ENCODE measurements at places on chromosomes 3 and 15.

GRCh38 chr3:61520966-61521628 is 40.3 kb upstream of the PTPRG start:
- H3K27ac ChIP-seq: no peak overlapping the region
- H3K4me3 ChIP-seq: no peak overlapping the region
- no peaks in the 10 kb centered on the region for H3K4me1 ChIP-seq
- DNase-seq: no peak
- no peaks in the 10 kb centered on the region for H3K27me3 ChIP-seq

DNA sequence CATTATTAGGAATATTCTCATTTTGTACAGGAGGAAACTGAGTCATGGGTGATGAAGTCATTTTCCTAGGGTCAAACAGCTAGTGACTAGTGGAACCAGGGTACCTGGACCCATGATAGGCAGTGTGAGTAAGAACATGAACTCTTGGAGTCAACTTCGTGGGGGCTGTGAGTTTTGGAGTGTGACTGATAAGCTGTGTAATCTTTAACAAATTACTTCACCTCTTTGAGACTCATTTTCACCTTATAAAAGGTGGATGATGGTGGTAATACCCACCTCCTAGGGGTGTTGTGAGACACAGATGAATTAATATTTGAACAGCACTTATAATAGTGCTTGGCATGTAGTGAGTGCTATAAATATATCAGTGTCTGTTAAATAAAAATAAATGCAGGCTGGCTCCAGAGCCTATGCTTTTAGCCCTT is 9.1 kb downstream of the SEMA6D start:
- peaks cover 1% of the 10 kb centered on the region for H3K36me3 ChIP-seq
- DNase-seq: no peak
- H3K4me3 ChIP-seq: no peak overlapping the region
- H3K27ac ChIP-seq: no peak overlapping the region

- DNase-seq: no peak
- no peaks in the 10 kb centered on the region for H3K4me1 ChIP-seq
- no peaks in the 10 kb centered on the region for H3K36me3 ChIP-seq
- peaks cover 9% of the 10 kb centered on the region for H3K27me3 ChIP-seq
- no peak overlapping the region for H3K27ac ChIP-seq
- no peak overlapping the region for H3K4me3 ChIP-seq
Measured at GRCh38 chr3:24012589-24013269, 67.6 kb downstream of the NR1D2 start.

GRCh38 chr15:68653801-68654200 is 75.0 kb downstream of the CORO2B start:
- H3K4me1 ChIP-seq: no peaks in the 10 kb centered on the region
- H3K4me3 ChIP-seq: no peak overlapping the region
- H3K27ac ChIP-seq: no peak overlapping the region
- H3K36me3 ChIP-seq: peaks cover 1% of the 10 kb centered on the region
- DNase-seq: no peak

DNA sequence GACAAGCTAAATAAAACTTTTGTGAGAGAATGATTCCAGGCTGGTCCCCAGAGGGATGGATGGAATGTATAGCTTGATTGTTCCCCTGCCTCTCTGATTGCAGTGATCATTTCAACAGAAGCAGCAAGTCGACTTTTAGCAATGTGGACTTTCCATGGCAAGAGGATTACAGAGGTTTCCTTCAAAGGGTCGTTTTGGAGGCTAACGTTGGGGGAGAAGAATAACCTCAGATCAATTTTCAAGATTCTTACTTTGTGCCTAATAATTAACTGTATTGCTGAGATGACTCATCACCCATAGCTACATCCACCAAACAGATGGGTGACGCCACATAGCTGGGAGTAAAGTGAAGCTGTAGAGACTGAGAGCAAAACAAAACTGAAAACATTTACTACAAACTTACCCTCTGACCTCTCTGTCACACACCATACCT is 79.9 kb downstream of the GTPBP8 start:
- H3K4me1 ChIP-seq: no peaks in the 10 kb centered on the region
- no peaks in the 10 kb centered on the region for H3K27me3 ChIP-seq
- H3K27ac ChIP-seq: no peak overlapping the region
- H3K4me3 ChIP-seq: no peak overlapping the region
- DNase-seq: no peak

GRCh38 chr15:94691169-94691568 is 459.8 kb downstream of the MCTP2 start:
- no peaks in the 10 kb centered on the region for H3K36me3 ChIP-seq
- no peak overlapping the region for H3K27ac ChIP-seq
- no peaks in the 10 kb centered on the region for H3K4me1 ChIP-seq
- no peak overlapping the region for H3K4me3 ChIP-seq
- no peak for DNase-seq

DNA sequence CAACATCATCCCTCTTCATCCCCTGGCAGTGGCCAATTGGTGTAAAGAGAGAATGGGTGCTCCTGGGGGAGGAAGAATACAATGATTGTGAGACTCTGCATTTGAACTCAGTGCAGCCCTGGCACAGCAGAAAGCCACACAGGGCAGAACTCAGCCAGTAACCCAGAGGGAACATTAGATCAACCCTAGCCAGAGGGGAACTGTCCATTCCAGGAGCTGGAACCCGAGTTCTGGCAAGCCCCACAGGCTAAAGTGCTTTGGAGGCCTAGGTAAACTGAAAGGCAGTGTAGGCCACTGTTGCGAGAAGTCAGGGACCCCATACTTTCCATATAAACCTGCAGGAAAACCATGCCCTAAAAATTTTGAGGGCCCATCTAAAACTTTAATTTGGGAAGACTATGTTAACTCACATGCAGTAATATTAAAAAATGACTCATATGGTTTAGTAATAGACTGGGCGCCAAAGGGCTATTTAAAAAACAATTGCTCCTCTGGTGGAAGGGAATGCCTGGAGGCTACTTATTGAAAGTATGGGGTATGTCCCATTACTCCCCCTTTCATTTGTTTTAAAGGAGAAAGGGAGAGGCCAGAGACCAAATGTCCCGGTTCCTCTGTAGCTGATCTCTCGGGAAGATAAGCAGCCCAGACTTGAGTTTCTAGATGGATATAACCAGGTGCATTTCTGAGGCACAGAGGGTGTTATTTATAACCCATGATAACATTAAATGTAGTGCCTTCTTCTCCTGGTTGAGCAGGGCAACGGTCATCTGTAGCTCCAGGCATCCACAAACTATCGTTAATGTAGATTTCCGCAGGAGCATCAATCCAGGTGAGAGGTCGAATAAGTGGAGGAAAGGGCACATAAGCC is 5.8 kb upstream of the RAD51 start:
- peaks cover 12% of the 10 kb centered on the region for H3K36me3 ChIP-seq
- H3K4me3 ChIP-seq: no peak overlapping the region
- no peaks in the 10 kb centered on the region for H3K27me3 ChIP-seq
- peak overlapping the region; percentile 33 for H3K27ac ChIP-seq
- no peak for DNase-seq

DNA sequence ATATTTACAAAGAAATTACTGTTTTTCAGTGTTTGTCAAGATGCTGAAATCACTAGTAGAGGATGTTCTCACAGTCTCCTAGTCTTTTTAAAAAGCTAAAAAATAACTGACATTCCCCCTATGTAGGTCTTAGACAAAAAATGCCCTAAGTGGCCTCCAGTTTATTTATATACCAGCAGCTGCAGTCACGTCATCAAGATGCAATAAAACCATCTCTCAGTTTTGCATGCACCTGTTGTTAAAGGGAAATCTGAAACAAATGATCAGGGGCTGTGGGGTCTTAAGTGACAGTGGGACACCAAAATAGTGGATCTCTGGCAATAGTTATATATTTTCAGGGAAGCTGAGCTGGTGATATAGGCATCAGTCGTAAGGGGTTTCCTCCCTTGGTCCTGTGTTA is 146.5 kb upstream of the ARPP21 start:
- H3K4me1 ChIP-seq: no peaks in the 10 kb centered on the region
- H3K27me3 ChIP-seq: no peaks in the 10 kb centered on the region
- H3K4me3 ChIP-seq: no peak overlapping the region
- H3K36me3 ChIP-seq: no peaks in the 10 kb centered on the region

GRCh38 chr3:9022305-9023225 is 59.3 kb upstream of the RAD18 start:
- H3K27ac ChIP-seq: no peak overlapping the region
- peaks cover 2% of the 10 kb centered on the region for H3K36me3 ChIP-seq
- DNase-seq: no peak
- H3K27me3 ChIP-seq: peaks cover 19% of the 10 kb centered on the region
- no peak overlapping the region for H3K4me3 ChIP-seq

GRCh38 chr15:29756358-29757267 is 65.7 kb downstream of the TJP1 start:
- H3K36me3 ChIP-seq: no peaks in the 10 kb centered on the region
- peaks cover 17% of the 10 kb centered on the region for H3K27me3 ChIP-seq
- H3K27ac ChIP-seq: no peak overlapping the region
- no peaks in the 10 kb centered on the region for H3K4me1 ChIP-seq

DNA sequence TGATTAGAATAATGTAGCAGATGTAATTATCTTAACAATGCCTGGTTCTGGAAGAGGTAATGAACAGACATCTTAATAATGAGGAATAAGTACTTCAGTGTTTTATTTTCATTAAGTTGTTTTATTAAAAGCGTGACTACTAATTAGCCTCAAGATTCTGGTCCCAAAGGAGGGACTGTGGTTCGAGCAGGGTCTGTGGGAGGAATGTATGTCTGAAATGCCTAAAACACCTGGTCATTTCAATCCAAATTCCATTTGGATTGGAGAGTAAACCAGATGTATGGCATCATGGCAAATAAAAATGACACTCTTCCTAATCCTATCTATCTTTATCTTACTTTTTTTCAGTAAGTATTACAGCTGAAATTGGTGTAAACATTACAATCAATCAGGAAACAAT is 243.2 kb downstream of the PDZRN3 start:
- no peak for DNase-seq
- no peaks in the 10 kb centered on the region for H3K4me1 ChIP-seq
- H3K4me3 ChIP-seq: no peak overlapping the region
- H3K36me3 ChIP-seq: no peaks in the 10 kb centered on the region

DNA sequence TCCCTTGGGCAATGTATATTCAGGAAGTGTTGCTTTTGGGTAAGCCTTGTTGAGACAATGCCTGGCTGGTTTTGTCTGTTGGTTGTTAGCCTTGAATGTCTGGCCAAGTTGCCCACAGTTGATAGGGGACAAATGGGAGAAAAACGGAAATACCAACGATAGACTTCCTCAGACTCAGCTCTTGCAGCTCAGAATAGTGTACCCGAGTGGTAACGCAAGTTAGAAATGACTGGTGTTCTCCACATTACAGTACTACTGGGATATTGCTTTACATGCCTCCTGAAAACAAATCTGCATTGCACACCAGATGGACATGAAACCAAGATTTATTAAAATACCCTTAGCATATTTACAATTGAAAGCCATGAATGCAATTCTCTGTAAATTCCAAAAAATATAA is 47.4 kb downstream of the GREM1 start:
- no peak overlapping the region for H3K4me3 ChIP-seq
- peaks cover 35% of the 10 kb centered on the region for H3K27me3 ChIP-seq
- no peak for DNase-seq
- no peaks in the 10 kb centered on the region for H3K4me1 ChIP-seq

DNA sequence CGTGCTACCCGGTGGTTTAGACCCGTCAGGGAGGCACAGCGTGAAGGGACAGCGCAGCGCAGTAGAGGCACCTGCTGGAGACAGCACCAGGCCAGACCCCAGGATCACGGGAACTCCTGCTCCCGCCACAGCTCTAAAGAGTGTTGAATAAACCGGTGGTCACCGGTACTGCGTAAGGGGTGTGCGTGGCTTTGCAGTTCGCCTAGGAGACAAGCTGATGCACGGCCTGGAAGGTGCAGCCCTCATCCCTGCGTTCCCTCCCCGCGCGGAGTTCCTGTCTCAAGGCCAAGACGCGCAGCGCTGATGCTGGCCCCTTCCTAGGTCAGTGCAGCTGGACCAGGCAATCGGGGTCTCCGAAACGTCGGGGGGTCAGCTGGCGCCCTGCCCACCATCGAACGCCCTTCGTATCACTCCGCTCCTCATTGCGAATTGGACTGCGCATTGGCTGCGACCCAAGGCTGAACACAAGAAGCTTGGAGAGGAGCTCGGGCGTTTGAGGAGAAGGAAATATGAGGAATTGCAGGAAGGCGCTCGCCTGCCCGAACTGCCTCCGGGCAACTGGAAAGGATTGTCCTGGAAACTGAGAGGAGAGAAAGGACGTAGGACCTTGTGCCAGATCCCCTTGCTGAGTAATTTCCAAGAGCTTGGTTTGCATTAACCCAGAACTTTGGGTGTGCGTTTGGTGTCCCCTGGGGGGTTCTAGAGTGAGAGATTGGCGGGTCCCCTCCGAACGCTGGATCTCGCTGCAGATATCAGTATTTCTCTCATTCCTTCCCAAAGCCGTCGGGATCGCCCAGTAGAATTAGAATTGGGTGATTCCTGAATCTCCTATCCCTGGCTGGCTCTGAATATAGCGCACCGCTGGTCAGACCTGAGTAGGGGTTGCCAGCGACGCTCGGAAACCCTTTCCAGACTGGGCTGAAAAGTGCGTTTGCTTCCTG is 2.3 kb upstream of the SOX14 start:
- no peak overlapping the region for H3K4me3 ChIP-seq
- DNase-seq: no peak
- H3K36me3 ChIP-seq: no peaks in the 10 kb centered on the region
- H3K27ac ChIP-seq: no peak overlapping the region
- H3K4me1 ChIP-seq: peaks cover 4% of the 10 kb centered on the region

GRCh38 chr3:45964139-45964538 is 20.9 kb downstream of the CXCR6 start:
- no peaks in the 10 kb centered on the region for H3K27me3 ChIP-seq
- peaks cover 89% of the 10 kb centered on the region for H3K4me1 ChIP-seq
- H3K27ac ChIP-seq: peak overlapping the region; percentile 82
- peaks cover 64% of the 10 kb centered on the region for H3K36me3 ChIP-seq

DNA sequence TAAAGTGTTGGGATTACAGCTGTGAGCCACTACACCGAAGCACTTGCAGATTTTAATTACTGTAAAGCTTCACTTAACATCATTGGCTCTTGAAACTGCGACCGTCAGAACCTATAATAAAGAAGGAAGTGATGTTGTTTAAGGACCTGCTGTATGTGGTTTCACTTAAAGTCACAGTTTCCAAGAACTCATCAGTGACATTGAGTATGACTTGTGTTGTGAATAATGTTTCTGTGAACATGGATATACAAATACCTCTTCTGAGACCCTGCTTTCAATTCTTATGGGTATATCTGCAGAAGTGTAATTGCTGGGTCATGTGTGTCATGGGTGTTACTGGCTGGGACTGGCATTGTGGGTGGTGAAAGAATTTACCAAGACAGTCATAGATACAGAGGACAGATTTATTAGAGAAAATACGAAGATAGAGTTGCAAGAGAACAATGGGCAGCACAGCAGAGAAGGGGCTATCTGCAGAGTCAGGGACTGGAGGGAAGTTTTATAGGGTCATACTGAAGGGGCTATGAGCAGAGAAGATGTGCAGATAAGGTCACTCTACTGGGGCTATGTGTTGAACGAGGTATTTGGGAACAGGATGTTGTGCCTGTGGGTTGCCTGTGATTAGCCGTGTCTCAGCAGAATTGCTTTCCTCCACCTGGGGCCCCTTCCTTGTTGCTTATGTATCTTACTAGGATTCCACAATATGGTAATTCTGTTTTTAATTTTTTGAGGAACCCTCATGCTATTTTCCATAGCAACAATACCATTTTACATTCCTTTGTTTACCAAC is 4.5 kb downstream of the NDUFB5 start:
- DNase-seq: no peak
- H3K4me1 ChIP-seq: peaks cover 41% of the 10 kb centered on the region
- H3K27ac ChIP-seq: peak overlapping the region; percentile 80
- peak overlapping the region; percentile 48 for H3K4me3 ChIP-seq
- H3K27me3 ChIP-seq: no peaks in the 10 kb centered on the region

- H3K4me1 ChIP-seq: no peaks in the 10 kb centered on the region
- no peak for DNase-seq
- no peak overlapping the region for H3K4me3 ChIP-seq
- H3K27ac ChIP-seq: no peak overlapping the region
Measured at GRCh38 chr3:34008836-34009809, 210.7 kb downstream of the PDCD6IP start.
